ENCODE measurements at places on chromosomes 6 and 20.
A peak's percentile ranks its signal among the peaks of the same experiment; 100 is the strongest.

DNA sequence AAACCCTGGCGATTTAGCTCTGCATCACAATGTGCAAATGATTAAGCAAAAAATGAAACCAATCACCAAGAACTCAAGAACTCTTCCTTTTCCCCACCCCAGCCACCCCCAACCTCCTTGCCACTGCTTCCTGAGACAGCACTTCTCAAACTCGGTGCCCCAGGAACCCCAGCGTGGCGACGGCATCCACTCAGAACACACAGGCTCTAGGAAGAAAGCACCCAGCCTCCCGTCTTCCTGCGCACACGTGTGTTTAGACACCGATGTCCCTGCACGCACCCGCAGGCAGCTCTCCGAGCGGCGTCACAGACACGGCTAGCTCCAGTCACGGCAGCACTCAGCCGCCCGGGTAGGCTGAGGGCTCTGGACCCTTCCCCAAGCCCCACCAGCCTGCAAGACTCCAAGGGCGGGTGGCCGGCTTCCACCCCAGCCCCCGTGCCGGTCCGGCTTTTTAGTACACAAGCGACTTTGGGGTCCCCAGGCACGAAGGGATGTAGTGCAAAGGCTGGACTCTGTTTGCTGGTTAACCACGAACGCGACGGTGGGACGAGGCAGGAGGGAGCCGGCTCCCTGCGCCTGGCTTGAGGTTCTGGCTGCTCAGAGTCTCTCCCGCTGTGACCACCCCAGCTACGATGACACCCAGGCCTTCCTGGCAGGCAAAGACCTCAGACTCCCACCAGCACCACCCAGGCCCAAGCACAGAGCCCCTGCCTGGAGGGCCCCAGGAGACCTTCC is 51.9 kb downstream of the KCNQ2 start:
- DNase-seq: no peak

DNA sequence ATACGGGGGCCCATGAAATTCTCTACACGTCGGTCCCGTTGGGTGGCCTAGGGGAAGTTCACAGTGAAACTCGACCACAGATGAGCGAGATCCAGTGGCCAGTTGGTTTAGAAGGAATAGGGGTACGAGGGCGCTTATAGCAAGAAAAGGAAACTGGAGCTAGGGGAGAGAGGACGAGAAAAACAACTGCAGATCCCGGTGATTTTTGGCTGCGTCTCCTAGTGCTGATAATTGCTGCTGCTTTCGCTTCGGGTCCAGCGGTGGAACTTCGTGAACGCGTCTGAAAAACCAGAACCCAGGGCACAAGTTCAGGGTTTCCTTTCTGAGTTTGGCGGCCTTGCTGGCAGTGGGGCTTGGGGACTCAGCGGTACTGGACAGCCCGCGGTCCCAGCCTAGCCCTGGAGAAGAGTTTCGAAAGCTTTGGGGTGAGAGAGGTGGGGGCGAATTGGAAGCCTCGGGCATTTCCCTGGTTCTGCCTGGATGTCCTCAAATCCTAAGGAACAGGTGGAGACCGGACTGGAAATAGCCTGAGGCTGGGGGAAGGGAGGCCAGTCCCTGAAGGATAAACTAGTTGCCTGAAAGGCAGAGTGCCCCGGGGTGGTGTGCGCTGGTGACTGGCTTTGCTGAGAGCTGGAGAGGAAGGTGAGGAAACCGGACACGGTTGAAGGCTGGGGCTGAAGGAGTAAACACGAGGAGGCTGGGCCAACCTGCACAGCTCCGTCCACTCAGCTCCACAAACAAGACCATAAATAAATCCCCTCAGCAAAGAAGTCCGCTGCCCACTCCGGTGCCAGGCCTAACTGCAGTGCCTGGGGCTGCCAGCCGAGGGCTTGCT is 793 bp downstream of the GMPR start:
- peak; percentile 3 for DNase-seq

DNA sequence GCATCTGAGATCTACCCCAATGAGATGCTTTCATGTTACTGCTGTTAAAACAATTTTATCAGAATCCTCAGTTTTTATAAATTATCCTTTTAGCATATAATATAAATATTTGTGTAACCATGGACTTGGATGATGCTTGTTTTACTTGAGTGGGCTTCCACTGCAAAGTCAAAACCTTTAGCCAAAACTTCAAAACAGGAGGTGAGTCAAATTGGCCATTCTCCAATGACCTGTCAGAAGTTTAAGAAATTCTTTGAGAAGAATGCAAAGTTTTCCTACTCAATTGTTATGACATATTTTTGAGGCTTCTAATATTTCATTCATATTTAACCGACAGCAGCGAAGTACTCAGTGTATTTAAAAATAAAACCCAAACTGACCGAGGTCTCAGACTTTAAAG is 507.9 kb downstream of the EYS start:
- no peak for DNase-seq

GRCh38 chr6:125844989-125845388 is 54.2 kb downstream of the NCOA7 start:
- no peak for DNase-seq

GRCh38 chr20:63662813-63663189 is 4.7 kb downstream of the RTEL1 start:
- DNase-seq: no peak

GRCh38 chr6:22801831-22802230 is 232.5 kb downstream of the HDGFL1 start:
- no peak for DNase-seq

DNA sequence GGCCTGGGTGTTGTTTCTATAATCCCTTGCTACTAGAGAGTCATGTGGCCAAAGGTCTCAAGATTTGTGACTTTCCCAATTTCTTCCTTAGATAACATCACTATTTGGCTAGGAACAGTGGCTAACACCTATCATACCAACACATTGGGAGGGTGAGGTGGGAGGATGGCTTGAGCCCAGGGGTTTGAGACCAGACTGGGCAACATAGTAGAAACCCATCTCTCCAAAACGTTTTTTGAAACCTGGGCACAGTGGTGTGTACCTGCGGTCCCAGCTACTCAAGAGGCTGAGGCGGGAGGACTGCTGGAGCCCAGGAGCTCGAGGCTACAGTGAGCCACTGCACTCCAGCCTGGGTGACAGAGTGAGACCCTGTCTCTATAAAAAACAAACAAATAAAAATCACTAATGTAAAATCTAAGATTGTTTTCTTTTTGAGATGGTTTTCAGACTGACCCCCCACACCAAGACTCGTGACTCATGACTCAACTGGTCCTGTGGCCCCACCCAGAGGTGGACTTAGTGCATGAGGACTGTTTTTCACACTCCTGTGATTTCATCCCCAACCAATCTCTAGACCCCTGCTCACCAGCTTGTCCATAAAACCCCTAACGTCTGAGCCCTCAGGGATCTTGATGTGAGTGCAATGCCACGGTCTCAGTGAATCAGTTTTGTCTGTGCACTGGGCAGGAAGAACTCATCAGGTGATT is 48.3 kb upstream of the KIF16B start:
- DNase-seq: no peak

DNA sequence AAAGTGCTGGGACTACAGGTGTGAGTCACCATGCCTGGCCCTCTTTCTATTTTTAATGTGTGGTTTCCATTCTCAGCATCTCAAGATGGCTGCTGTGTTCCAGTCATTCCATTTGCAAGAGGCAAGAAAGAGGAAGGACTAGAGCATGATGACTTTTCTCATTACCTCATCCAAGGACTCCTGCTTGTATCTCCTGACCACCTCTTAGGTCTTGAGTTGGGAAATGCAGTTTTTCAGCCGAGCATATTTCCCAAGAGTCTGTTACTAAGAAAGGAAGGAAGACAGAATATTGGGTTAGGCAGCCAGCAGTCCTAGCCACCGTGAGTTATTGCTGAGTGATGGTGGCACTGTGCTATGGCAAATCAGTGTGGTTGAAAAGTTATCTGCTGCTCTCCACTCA is 108.4 kb upstream of the INSM1 start:
- DNase-seq: no peak

GRCh38 chr6:161027385-161027784 is 35.8 kb downstream of the MAP3K4 start:
- DNase-seq: no peak

- no peak for DNase-seq
Observed at GRCh38 chr20:9349249-9349648, 165.1 kb upstream of the LAMP5 start.

GRCh38 chr20:1664911-1665310 is 7.3 kb upstream of the SIRPG start:
- peak; percentile 44 for DNase-seq

GRCh38 chr20:48180618-48181017 is 395.3 kb upstream of the SULF2 start:
- DNase-seq: no peak

- DNase-seq: no peak
Observed at GRCh38 chr6:109964949-109965348, 13.2 kb upstream of the GPR6 start.

DNA sequence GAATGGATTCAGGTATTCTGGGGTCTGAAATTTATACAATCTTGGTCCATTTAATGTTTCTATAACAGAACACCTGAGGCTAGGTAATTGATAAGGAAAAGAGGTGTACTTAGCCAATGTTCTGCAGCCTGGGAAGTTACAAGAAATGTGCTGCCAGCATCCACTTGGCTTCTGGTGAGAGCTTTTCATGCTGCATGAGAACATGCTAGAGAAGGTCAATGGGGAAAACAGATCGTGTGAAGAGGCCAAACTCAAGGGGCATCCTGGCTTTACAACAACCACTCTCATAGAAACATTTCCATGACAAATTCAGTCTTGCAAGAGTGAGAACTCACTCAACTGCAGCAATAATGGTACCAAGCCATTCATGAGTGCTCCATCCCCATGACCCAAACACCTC is 16.8 kb downstream of the IL22RA2 start:
- DNase-seq: no peak

- no peak for DNase-seq
Observed at GRCh38 chr20:58494923-58495622, 20.1 kb downstream of the APCDD1L start.

DNA sequence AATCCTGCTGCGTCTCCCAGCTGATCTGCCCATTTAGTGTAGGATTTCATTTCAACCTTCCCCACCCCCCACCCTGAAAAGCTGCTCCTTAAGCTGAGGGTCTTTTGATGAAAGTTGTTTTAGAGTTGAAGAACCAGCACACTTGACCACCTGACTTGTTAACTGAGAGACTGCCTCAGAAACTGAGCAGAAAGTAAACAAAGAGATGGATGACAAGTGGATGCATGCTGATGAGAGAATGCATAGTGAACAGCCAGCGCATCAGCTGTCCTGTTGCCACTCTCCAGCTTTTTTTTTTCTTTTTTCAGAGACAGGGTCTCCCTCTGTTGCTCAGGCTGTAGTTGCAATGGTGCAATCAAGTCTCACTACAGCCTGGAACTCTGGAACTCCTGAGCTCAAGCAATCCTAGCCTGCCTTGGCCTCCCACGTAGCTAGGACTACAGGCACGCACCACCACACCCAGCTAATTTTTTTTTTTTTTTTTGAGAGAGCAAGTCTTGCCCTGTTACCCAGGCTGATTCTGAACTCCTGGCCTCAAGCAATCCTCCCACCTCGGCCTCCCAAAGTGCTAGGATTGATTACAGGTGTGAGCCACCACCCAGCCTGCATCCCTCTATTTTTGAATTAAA is 9.5 kb downstream of the RPL10A start:
- no peak for DNase-seq

- DNase-seq: no peak
Observed at GRCh38 chr6:50720623-50721022, 7.3 kb downstream of the TFAP2D start.

DNA sequence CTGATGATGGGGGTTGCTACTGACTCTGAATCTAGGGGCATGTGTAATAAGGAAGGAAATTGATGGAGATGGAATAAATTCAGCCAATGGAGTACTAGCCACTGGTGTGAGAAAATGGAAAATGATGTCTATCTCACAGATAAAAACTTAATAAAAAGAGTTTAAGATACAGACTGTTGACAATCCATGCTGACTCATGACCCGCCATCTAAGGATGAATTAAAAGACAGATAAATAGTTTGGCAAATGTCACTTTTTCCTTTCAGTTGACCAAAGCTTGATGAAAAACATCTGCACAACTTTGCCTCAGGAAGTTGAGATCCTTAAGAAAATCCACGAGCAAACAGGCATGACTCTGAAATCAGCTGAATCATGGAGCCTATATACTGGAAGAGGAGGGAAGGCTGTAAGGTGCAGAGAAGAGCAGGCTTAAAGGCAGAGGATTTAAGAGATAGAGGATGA is 82.6 kb upstream of the BMP5 start:
- DNase-seq: no peak

DNA sequence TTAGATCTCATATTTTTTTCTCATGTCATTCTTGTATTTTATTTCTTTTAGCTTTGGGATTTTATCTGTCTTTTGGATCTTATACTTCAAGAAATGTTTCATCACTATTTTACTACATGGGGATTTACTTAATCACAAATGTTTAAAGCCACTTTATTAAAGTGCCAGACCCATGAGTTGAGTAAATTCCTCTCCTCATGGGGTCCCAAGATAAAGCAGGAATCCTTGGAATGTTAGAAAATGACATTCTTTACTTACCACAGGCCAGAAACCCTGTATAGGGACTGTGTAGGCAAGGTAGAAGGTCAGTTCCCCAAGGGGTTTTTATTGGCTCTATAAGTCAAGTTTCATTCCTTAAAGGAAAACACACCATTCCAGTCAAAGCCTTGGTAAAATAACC is 28.4 kb upstream of the OR2J2 start:
- no peak for DNase-seq

DNA sequence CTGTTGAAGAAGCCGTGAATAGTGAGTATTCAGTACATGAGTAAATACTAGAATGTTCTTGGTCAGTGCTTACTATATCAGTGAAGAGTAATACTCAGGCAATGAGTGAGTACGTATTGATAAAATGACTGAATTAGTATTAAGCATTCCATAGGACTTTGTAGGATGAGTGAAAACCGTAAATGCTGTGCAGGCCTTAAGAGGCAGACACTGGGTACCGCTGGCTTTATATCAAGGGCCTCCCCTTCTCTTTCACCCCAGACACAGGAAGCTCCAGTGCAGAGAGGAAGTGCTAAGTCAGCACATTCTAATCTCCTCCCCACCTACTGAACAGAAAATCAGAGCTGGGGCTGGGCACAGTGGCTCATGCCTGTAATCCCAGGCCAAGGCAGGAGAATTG is 24.2 kb downstream of the POFUT1 start:
- DNase-seq: peak; percentile 40

DNA sequence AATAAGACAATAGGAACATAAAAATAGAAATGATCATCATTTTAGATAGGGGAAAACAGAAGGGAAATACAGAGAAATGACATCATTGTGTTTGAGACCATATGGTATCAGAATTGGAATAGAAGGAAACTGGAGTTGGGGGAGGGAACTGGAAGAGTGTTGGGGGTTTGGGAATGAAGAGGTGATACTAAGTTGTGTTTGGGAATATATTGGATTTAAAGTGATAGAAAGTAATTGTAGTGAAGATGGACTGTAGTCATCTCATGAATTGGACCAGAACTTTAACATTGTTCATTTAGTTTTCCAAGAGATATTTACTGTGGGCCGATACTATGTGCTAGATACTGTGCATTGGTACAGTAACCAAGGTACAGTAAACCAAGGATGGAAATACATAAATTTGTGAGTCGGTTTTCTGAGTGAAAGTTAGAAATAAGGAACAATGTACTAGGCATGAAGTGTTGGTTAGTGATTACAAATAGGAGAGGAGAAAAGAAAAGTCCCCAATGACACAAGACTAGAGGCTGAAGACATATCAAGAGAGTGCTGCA is 32.3 kb downstream of the KCNQ5 start:
- no peak for DNase-seq

GRCh38 chr6:21666201-21666691 is 72.7 kb downstream of the SOX4 start:
- DNase-seq: no peak
